ENCODE measurements at places on chromosomes 7 and 10.

- DNase-seq = no peak
These were observed 3.0 kb downstream of the BUB3 start for GRCh38 chr10:123157210-123157609.

- DNase-seq = no peak
These were observed 115.4 kb upstream of the ADO start for GRCh38 chr10:62688971-62689700.

GRCh38 chr7:51590746-51591145, 274.1 kb upstream of the COBL start:
- DNase-seq = no peak

DNA sequence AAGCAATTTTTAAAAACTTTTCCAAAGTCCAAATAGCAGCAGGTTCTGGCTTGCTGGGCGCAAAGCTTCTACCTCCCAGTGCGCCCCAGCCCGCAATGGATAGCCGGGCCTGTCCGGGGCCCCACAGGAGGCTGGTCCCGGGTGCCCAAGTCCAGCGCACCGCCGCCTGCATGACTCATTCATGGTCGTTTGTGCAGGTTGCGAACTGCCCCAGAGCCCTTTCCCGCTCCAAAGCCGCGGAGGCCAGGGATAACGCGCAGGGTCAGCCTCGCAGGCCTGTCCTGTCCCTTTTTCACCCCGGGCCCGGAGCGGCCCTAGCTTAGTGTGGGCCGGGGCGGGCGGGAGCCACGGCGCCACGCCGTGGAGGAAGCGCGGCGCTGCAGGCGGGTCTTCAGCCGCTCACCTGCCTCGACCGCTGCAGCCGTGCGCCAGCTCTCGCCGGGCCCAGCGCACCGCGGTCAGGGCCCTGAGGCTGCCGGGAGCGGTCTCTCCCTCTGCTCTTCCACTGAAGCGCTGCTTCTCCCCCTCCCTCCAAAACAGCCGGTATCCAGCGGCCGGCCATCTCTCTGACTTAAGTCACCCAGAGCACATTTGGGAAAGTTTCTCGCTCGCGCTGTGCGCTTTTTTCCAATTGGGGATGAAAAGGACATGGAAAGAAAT, 1.7 kb upstream of the EGR2 start:
- peak; percentile 56 for DNase-seq

GRCh38 chr7:91993976-91994375, 53.3 kb downstream of the AKAP9 start:
- no peak for DNase-seq

DNA sequence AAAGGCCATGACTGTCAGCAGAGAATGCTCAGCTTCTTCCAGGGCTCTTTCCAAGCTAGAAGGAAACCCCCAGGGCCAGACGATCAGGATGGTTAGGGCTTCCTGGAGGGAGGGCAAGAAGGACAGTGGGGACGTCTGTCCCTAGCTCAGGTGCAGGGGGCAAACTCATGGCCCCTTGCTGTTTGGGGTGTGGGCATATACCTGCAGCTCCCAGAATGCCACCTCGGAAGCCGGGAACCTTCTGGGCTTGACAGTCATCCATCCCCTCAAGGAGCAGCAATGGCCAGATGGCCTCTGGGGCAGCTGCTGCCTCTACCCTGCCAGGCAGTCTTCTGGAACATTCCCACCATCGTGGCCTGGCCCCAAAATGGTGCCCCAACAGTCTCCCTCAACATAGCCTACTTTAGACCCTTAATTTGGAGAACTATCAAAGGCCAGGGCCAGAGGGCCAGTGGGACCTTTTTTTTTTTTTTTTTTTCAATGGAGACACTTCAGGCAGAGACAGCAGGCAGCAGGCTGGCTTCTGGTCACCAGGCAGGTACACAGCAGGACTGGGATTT, 40.2 kb upstream of the ZMIZ1 start:
- no peak for DNase-seq

DNA sequence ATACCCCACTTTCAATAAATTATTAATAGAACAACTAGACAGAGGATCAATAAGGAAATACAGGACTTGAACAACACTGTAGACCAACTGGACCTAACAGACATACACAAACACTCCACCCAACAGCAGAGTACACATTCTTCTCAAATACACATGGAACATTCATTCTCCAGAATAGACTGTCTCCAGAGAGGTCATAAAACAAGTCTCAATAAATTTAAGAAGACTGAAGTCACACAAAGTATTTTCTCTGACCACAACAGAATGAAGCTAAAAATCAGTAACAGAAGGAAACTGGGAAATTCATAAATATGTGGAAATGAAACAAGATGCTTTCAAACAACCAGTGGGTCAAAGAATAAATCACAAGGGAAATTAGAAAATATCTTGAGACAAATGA, 119.8 kb downstream of the SMURF1 start:
- DNase-seq = no peak

GRCh38 chr7:9498303-9498702, 1064.9 kb downstream of the NXPH1 start:
- DNase-seq = no peak

DNA sequence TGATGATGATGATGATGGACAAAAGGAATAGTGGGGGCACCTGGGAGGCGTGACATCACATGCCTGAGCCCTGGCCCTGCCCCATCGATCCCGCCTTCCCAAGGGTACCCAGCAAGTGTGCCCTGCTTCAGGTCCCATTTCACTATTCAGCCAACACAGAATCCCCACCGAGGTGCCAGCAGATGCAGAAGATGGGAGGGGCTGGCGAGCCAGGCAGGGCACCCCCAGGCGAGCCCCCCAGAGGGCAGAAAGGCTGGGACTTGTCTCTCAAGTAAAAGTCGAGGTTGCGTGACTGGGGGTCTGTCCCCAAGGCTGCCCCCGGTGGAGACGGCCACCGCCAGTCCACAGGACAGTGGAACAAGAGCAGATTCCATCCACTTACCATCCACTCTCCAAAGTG, 57.5 kb downstream of the INSIG1 start:
- DNase-seq = no peak

- DNase-seq = no peak
These were observed 738.3 kb upstream of the POM121L12 start for GRCh38 chr7:52297128-52297527.

GRCh38 chr7:139715194-139715815, 62.5 kb downstream of the HIPK2 start:
- DNase-seq = no peak

DNA sequence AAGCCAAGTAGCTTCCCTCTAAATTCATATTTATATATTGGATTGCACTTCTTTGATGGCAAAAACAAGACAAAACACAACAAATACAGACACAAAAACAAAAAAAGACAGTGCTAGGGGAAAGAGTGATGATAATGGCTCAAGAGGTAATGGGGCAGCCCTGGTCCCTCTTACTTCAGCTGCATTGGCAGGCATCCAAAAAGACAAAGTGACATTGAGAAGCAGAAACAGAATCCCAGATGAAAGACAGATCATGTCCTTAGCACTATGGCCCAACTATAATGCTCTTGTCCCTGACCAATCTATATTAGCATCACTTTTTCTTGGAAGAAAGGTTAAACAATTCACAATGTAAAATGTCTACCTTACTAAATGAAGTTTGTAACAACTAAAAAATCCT, 76.2 kb downstream of the GPR85 start:
- no peak for DNase-seq

- peak; percentile 15 for DNase-seq
These were observed at the start of gene ZNF365 for GRCh38 chr10:62373995-62374861. TSS of gene ZNF365 (plus strand) at chr10:62374369. CDS start at chr10:62376194, 1,825 bp downstream.

DNA sequence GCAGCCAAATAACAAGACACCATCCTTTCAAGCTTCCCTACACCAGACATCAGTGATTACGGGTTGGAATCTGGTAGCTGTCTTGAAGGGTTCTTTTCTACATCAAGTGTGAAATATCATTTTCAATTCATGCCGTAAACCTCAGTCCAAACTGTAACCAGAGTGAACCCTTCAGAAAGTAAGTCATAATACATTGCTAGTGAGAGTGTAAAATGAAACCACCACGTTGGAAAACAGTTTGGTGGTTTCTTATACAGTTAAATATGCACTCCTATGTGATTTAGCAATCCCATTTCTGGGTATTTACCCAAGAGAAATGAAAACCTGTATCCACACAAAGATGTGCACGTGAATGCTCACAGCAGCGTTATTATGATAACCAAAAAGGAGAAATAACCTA, 25.6 kb upstream of the ZC3HAV1L start:
- DNase-seq = no peak

GRCh38 chr10:25747084-25747483, 186.9 kb upstream of the MYO3A start:
- no peak for DNase-seq

GRCh38 chr7:105002-105401, 87.4 kb upstream of the FAM20C start:
- no peak for DNase-seq

DNA sequence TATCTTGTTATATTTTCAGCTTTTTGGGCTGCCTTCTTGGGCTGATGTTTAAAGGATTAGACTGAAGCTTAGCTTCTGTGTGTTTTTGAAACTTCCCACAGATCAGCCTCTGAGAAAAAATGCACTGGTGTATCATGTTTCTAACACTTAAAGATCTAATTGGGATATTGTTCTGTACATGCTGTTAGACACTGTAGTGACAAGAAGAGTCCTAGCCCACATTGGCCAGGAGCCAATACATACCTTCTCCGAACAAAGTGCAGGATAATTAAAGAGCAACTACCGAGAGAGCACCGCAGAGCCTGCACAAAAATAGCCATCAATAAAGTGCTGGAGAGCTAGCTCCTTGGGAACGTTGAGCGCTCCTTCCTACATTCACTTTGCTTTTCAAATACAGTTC, 289.4 kb upstream of the SP8 start:
- DNase-seq = no peak

GRCh38 chr7:151900986-151901621, 24.2 kb upstream of the PRKAG2 start:
- no peak for DNase-seq

DNA sequence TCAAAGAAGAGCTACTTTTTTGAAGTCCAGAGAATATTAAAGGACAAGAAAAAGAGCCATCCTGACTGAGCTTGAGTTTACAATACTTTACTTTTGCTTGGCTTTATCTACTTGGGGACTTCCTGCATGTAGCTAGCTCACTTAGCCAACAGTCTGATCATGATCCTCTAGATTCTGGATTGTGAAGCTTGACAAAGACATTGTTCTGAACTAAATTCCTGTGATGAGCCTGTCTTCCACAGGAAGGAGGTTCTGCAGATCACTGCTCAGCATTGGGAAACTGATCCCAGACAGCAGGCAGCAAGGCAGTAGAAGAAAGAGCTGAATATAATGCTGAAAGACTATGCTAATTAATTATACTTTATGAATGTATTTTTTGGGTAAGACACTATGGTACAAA, 296.4 kb downstream of the DGKB start:
- no peak for DNase-seq

GRCh38 chr10:22333167-22333974, 11.9 kb upstream of the SPAG6 start:
- DNase-seq = peak; percentile 48

GRCh38 chr10:10589540-10590303, 427.9 kb upstream of the CELF2 start:
- DNase-seq = no peak

GRCh38 chr7:112646783-112647182, 143.4 kb downstream of the TMEM168 start:
- no peak for DNase-seq

GRCh38 chr7:111112439-111112838, 21.5 kb downstream of the LRRN3 start:
- DNase-seq = no peak

DNA sequence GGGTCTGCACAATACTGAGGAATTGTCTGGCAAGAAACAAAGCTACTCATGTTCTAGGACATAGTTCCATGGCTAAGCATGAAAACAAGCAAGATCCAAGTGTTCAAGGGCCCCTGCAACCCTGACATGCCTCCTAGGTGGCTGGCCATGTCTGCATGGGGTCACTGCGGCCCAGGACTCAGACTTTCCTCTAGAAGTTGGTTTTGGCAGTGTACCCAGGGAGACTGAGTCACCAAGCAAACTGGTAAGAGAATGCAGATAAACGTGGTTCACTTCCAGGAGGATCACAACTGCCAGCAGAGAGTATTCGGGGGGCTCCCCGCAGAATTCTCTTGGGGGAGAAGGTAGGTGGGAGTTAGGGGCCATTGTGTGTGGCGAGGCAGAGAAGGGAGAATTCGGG, 7.4 kb upstream of the PFKFB3 start:
- no peak for DNase-seq

- no peak for DNase-seq
These were observed 163.0 kb upstream of the PPP1R3A start for GRCh38 chr7:114081606-114082425.

DNA sequence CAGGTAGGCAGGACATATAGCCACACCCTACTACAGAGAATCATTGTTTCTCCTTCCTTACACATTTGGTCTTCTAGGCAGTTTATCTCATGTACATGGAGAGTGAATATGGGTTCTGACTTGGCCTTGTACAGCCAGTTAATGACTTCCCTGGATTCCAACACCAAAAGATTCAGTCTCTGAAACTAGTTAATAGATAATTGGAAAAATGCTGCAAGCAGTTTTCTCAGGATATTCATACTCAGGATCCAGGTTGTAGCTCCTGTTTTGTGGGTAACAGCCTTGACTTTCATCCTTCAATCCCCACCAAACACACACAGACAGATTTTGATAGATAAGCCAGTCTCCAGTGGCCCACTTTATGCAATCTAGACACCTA, 690.2 kb downstream of the NRG3 start:
- no peak for DNase-seq

- no peak for DNase-seq
These were observed 161.9 kb downstream of the DNAJB6 start for GRCh38 chr7:157498657-157499056.

All from CD4-positive, alpha-beta T cell treated with Interleukin-6 at 100 ng/mL for 8 hours (primary cell).